Mucosa of descending colon (tissue), 3 donors: ENCODE measurements at places on chromosomes 2 and 18.

- no peak for DNase-seq
Observed at GRCh38 chr2:46806526-46806925, 109.1 kb downstream of the MCFD2 start.

GRCh38 chr18:28650860-28651259 is 473.9 kb upstream of the CDH2 start:
- no peak for DNase-seq

DNA sequence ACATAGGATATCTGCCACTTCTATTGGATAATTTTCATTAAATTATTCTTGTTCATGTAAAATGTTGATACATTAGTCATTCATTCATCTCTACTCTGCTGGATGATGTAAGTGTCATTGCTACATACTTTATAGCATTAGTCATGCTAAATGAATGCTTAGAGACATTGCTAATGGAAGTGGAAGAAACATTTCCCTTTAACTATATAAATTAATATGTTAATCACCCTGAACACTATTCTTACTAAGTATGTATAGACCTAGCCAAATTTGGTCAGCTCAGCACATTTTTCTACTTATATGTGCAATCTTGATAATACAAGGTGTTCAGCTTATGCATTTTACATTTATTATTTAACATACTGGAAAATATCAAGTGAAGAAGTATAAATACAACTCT is 160.2 kb downstream of the DPP4 start:
- DNase-seq = no peak

DNA sequence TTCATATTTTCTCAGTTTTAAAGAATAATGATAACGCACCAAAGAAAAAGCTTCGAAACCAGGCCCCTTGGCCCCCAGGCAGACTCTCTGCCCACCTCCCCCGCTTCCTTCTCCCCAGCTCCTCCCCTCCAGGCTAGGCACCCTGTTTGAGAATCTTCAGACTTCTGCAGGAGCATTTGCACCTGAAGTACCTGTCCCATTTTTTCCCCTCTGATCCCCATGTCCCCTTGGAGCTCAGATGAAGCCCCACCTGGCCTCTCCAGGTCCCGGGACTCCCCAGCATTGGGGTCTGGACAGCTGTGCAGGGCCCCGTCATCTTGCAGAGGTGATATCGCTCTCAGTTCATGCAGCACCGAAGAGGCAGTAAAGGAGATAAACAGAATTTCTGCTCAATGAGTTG is 35.5 kb upstream of the KLHL29 start:
- DNase-seq = no peak

GRCh38 chr2:85684806-85685205 is 9.4 kb upstream of the GNLY start:
- DNase-seq = no peak

DNA sequence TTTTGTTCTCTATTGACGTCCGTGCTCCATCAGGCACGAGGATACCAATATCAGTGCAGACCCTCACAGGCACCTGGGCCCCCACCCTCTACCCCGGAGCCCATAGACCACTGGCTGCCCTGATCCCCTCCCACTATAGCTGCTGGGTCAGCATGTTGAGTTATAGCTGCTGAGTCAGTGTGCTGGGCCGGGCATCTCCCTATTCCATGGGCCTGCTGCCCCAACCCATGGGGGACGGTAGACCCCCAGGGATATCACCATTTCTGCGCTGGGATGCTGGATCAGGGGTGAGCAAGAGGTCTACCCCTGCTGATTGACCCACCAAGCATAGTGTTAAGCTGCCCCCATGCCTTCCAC is 100.1 kb upstream of the ST3GAL5 start:
- DNase-seq = no peak

DNA sequence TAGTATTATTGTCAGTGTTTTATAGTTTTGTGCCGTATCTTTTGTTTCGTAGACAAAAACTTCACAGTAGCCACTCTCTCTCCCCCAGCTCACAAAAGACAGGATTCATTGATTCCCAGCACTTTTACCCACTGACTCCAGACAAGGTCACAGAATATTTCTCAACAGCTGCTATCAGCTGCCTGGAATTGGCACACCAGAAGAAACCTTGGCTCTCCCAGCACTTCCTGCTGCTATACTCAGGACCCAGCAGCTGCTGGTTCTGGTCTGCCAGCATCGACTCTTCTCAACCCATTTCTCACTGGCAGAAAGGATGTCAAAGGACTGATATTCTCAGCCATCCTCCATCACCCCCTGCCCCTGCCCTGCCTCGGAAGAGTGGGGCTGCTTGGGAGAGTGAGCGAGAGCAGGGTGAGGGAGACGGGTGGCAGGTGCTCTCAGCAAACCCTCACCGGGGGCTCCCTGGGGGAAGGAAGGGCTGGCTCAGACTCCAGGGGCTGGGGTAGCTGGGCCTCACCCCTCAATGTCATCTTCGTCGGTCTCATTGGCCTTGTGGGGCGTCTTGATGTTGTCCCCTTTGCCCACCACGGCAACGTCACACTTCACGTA is 6.1 kb upstream of the OTOF start:
- DNase-seq = no peak

DNA sequence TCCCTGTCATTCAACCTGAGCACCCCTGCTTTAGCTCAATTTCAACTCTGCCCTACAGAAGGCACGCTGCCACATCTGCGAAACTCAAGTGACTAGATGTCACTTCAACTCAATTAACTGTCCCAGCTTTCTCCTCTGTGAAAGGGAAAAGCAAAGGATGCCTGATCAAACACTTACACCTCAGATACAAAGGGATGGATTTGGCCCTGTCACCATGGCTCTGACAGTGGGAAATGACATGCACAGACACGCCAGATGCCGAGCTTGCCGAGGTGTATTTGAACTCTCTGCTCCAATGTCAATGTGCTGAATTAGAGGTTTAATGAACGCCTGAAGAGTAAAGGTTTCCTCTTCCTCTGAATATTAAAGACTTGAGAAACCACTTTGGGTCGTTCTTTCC is 481.1 kb downstream of the CBLN2 start:
- DNase-seq = no peak

DNA sequence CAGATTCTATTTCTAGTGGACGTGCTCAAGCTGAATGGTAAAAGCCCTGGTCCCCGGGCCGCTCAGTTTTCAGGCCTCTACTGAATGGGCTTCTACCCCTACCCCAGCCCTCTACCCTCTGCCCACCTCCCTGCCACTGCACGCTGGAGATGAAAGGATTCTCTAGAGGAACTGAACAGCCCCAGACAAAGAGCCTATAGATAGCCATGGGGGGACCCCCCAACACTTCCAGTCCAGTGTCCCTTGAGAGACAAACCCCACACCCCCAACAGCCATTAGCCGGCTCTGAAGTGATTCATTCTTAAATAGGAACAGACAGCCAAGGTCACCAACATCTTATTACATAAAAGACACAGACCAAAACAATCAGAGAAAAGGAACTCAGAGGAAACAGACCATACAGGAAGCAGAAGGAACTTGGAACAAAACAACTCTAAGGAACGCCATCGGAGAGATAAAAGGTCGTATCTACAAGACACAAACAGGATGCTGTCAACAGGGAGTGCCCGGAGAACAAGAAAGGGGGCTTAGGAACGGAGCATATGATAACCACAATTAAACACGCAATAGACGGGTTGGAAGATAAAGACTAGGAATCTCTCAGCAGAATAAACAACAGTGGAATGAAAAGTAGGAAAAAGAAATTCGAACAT is 23.5 kb downstream of the TMEM37 start:
- DNase-seq = no peak
